ENCODE measurements at places on chromosomes 13 and 19.

- DNase-seq, result no peak
These were observed 81.3 kb downstream of the SPACA7 start for GRCh38 chr13:112457485-112457884.

DNA sequence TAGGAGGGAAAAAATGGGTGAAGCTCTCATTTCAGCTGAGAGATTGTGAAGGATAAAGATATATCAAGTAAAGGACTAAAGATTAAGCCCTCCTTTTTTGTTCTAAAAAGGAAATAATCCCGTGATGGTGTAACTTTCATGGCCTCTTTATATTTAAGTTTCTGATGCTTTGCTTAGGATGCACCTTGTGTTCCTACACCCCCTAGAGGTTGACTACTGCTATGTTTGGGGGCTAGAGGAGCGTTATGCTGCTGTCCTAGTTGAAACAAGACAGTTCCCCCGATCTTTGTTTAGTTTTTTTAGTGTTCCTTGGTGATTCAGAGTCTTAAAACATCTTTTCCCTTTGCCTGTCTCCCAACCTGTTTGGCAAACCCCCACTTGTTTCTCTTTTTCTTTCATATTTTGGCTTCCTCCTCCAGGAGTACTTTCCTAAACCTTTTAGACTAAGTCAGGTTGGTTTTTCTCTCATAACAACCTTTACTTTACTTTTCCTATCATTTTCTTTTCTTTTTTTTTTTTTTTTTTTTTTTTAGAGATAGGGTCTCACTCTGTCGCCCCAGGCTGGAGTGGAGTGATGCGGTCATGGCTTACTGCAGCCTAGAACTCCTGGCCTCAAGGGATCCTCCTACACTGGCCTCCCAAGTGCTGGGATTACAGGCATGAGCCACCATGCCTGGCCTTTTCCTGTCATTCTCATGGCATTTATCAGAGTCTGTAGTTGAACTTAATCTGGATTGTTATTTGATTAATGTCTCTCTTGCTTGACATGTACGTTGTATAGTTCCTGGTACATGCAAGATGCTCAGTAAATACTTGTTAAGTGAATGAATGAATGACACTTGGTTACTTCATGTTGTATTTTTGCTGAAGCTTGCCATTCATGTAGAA, 2.8 kb downstream of the UBA2 start:
- DNase-seq, result no peak

DNA sequence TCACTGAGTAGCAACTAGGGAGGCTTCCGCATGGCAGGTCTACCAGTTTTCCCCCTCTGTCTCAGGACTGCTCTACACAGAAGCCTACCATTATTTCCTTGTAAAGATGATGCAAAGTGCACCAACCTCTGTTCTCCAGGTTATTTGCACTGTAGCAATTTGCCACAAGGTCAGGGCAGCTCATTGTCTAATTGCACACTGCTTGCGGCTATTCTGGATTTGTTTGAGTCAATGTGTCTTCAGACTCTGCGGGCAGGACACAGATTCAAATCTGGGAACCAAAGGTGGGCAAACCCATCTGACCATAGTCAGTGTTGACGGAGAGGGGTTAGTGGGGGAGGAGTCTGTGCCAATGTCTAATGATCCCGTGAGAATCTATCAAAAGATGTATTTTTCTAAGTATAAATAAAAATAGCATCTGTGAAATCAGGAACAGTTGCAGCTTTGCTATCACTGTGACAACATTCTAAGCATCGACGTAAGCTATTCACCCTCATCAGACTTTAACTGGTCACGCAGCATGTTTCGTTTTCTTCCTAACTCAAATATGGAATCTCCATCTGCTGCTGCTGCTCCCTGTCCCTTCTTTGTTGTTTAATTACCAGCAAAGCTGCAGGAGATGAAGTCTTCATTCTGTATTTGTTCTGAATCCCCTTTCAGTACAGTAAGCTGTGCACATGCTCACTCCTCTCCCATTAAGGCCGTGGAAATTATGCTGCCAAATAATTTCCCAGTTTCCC, 26.4 kb downstream of the CYSLTR2 start:
- DNase-seq, result no peak

GRCh38 chr19:23262920-23263319, 12.7 kb upstream of the ZNF724 start:
- DNase-seq, result no peak

GRCh38 chr19:13120031-13120430, 2.0 kb downstream of the NACC1 start:
- DNase-seq, result no peak

GRCh38 chr13:41520016-41520659, 62.8 kb downstream of the RGCC start:
- DNase-seq, result no peak

DNA sequence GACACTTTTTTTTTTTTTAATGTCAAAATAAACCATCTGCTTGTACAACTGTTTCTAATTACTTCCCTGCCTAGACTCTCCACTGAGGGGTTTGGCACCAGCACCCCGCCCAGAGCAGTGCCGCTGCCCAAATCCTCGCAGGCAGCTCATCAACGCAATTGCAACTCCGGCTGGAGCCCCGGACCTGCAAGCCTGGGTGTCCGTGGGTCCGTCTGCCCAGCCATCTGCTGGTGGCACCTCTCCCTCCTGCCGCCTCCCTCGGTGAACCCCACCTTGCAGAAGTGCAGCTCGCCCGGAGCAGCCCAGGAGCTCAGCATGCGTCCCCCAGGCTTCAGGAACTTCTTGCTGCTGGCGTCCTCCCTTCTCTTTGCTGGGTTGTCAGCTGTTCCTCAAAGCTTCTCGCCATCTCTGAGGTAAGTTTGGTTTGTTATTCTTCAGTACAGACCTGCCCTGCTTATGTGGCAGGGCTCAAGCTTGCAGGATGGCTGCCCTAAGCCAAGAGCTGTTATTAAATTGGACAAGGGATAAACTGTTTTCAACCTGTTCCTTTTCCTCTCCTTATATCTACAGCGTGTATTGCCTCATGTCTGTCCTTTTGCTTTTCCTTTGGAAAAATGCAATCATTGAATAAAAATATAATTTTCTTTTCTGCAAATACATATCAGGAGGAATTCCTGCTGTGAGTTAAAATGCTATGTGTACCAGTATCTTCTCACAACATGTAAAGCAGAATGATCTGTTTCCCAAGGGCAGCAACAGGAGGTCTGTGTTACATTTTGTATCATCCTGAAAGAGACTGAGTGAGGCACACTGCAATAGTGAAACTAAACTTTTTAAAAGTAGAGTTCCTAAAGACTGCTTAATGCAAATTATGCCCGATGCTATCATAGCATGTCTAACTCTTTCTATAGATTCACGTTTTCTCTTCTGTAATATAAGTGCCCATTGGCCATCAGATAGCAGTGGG, at the start of gene ITGBL1:
ITGBL1 (plus strand) TSS at position 157 of the 967 bp plus-strand sequence; CDS start at position 316, 159 bp downstream.
- no peak for DNase-seq

DNA sequence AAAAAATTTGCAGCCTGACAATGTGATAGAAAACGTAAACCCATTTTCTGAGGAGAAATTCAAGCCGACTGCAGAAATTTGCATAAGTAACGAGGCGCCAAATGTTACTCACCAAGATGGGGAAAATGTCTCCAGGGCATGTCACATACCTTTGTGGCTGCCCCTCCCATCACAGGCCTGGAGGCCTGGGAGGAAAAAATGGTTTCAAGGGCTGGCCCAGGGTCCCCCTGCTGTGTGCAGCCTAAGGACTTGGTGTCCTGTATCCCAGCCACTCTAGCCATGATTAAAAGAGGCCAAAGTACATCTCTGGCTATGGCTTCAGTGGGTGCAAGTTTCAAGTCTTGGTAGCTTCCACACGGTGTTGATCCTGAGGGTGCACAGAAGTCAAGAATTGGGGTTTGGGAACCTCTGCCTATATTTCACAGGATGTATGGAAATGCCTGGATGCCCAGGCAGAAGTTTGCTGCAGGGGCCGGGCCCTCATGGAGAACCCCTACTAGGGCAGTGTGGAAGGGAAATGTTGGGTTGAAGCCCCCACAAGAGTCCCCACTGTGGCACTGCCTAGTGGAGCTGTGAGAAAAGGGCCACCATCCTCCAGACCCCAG, 1842.3 kb downstream of the PCDH9 start:
- no peak for DNase-seq

DNA sequence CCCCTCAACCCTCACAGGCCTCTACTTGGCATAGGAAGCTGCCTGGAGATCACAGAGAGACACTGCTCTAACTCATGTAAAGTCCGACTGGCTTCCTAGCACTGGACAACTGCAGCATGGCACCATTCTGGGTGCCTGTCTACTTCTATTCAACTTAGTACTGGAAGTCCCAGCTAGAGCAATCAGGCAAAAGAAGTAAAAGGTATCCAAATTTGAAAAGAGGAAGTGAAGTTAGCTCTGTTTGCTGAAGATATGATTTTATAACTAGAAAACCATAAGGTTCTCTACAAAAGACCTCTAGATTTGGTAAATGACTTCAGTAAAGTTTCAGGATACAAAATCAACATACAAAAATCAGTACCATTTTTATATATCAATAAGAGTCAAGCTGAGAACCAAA, 1017.6 kb downstream of the PCDH9 start:
- DNase-seq, result no peak

DNA sequence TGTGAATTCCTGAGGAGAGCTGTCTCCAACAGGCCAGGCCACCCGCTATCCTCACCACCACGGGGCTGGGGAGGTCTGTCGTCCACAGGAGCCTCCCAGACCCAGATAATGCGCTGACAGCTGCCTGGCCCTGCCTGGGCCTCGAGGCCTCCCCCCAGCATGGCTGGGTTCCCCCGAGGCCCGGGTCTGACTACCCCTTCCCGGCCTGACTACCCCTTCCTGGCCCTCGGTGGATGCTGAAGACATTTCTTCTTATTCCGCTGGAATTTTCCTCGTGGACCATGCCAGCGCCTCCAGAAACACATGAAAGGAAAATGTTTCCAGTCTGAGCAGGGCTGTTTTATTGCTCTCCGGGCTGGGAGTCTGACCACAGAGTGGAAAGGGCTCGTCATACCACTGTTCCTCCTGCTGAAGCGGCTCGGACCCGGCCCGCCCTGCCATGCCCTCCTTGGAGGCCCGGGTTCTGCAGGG, 16.8 kb upstream of the COMP start:
- DNase-seq, result no peak

- no peak for DNase-seq
These were observed 34.4 kb downstream of the PEPD start for GRCh38 chr19:33486936-33487811.

- DNase-seq, result no peak
These were observed 212.8 kb downstream of the SLITRK6 start for GRCh38 chr13:85586422-85586831.

DNA sequence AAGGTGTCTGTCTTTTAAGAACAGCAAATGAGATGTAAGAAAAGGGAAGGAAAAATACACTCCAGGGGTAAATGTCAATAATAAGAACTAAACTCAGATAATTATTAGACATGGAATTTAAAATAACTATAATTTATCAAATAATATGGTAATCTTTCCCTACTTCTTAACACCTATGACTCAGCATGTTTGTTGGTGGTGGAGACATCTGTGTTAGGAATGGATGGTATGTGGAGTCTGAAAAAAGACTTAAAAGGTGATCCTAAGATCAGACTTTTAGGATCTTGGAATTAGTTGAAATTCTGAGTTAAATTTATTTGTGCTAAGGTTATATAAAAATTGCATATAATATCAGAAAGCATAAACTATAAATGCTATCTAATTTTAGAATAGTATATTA, 915.1 kb downstream of the SLITRK5 start:
- DNase-seq, result no peak

GRCh38 chr13:34412295-34412694, 529.8 kb upstream of the NBEA start:
- DNase-seq, result no peak

DNA sequence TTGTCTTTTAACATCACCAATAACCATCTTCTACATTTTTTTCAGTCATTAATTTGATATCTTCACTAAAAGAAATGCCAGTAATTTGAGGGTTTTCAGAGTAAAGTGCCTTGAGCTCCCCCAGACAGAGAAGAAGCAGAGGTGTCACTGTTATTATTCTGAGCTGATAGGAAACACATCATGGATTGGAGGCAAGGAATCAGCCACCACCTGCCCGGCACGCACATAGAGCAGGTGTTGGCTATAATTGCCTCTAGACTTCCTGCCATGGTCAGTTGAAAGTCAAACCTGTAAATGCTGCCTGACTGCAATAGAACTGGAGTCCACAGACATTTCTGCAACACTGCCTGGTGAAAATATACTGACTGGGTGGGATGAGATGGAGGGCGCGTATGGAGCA, 776.6 kb downstream of the UQCRFS1 start:
- DNase-seq, result no peak

- no peak for DNase-seq
These were observed 99.6 kb upstream of the MBNL2 start for GRCh38 chr13:97122381-97122996.

DNA sequence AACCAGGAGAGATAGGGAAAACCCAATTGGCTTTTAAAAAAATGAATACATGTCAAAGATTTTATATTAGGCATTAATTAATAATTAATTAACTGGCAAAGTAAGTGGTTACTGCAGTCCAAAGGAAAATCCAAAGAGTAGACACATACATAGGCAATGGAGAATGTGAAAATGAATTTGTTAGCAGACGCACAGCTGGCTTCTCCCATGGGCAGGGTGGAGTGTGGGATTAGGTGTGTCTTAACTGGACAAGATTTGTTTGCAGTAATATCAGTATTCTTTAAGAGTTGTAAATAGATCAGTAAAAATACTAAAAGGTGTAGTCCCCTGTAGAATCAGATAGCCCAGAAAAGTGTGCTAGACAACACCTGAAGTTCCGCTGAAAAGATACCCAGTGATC, 58.7 kb downstream of the DHRS12 start:
- DNase-seq, result no peak

DNA sequence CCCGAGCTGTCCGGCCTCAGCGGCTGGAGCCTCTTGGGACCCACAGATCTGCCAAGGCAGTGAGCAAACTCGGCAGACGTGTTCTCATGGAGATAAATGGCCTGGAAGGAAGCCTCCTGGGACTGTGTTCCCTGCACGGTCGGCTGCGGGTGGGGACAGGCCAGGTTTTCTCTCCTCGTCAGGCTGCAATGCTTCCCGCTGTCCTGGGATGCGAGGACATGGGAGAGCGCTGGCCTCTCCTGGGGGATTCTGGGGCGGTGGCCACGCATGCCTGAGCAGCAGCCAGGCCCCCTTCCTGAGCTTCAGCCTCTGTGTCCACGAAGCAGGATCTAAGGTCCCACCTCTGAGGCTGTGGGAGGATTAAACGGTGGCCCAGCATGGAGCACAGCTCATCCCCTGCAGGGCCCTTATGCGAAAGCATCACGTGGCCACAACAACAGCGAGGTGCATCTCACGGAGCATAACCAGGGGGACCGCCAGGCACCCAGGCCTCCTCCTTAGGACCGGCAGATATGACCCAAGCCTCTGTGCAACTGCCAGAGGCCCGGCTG, 21.2 kb upstream of the C13orf46 start:
- DNase-seq, result no peak

DNA sequence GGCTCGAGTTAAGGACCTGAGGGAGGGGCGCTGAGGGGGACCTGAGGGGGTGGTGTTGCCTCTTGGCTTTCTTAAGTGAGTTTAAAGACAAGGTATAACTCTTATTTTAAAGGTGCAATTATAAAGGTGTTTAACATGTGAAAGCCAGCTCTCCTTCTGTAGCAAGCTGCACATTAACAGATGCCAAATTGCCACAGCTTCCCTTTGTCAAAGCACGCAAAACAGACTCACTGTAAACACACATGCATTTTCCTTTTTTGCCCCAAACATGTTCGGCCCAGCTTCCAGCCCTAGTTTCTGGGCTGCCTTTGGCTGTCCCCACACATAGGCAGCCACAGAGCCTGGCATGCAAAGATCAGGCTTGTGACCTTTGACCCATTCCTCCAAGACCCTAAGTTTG, 111.9 kb downstream of the SLC7A1 start:
- no peak for DNase-seq

- DNase-seq, result no peak
These were observed 546.2 kb downstream of the SLITRK5 start for GRCh38 chr13:88217372-88217771.

GRCh38 chr19:41422955-41423354, 4.2 kb downstream of the B3GNT8 start:
- no peak for DNase-seq
